ENCODE measurements at places on chromosomes 6 and 20.

DNA sequence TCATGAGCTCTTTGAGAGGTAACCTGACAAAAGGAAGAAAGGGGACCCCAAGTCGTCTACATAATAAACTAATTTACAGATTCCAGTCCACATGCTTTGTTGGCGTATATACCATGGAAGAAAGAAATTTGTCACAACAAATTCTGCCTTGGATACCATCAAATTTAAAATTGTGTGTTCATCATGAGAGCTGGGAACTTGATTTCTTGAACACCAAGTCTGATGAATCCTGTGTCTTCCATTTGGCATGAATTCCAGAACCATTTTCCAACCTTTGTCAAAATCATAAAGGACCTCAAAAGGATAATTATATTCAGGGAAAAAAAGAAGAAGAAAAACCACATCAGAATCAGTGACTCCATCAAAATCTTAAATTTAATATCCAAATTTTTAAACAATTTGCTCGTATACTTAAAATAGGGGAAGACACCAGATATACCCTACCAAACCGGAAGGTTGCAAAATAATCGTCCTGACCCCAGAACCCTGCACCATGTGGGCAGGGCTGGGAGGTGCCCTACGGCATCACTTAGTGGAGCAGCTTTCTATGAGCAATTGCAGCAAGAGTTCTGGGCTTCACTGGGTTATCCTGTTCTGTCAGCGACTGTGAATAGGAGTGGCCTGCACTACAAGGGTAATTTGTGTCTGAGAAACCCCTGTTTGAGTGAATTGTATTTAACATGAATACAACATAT, 74.1 kb upstream of the INSM1 start:
- DNase-seq, result no peak

- no peak for DNase-seq
Observed at GRCh38 chr20:33656010-33656782, 5.9 kb upstream of the C20orf144 start.

DNA sequence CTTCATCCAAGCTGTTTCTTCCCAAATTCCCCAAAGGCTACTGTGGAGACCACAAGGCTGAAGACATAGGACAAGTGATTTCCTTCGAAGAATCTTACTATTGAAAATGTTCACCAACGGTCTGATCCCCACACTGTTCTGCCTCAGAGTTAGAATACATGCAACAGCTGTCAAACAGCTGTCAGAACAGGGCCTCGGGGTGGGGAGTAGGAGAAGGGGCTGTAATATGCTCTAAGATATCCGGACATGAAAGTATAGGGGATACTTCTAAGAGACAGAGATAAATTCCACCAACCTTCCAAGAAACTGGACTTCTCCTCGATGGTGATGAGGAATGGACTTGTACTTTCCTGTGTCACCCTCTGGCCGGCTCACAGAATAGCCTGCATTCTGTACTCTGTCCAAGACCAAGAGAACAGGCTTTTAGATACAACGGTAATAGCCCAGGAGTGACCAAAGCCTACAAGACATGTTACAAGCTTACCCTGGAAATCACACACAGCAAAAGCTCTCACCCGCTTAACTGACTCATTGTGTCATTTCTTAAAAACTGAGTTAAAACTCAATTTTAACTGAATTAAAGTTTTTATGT, 69.2 kb upstream of the PTGIS start:
- no peak for DNase-seq

GRCh38 chr6:116400328-116400727, 29.6 kb downstream of the DSE start:
- no peak for DNase-seq

- no peak for DNase-seq
Observed at GRCh38 chr6:118903138-118903537, 9.2 kb downstream of the ASF1A start.

GRCh38 chr6:122789182-122790027, at the start of gene SMPDL3A:
TSS of gene SMPDL3A (plus strand) at chr6:122789258. CDS start at chr6:122789347, 89 bp downstream.
- DNase-seq, result peak; percentile 45

DNA sequence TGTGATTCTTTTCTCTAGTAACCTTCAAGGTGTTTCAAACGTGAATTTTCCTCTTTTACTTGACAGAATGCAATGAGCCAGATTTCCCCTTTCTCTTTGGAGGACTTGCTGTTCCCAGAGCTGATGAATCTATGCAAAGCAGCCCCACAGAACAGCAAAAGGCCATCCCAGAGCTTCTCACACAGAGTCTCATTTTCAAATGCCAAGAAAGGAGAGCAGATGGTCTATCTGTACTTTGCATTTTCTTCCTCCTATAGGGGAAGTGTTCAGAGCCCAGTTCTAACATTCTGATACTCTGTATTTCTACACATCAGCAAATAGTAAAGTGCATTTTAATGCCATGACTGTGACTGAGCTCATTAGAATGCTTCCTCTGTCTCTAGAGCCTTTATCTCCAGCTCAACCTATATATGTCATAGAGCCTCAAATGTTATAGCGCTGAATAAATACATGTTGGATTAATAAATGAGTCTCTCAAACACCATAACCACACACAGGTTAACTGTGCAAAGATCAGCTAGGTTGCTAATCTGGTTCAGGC, 81.8 kb upstream of the EYA4 start:
- DNase-seq, result no peak

- no peak for DNase-seq
Observed at GRCh38 chr6:131819572-131820124, 11.8 kb downstream of the ENPP1 start.

DNA sequence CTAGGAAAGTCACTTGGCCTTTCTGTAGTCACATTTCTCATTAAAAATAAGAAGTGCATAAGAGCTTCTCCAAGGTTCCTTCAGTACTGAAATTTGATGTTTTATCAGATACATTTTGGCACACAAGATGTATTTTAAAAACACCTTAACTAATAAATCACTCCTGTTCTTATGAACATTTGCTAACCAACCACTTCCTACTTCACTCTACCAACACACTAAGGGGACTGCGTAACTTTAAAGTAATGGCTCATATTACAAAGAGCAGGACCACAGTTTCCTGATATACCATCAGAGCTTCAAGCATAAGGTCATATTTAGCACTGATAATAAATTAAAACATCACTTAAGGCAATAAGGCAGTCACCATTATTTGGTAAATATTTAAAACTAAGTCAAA, 104.4 kb downstream of the RALGAPA2 start:
- DNase-seq, result no peak

DNA sequence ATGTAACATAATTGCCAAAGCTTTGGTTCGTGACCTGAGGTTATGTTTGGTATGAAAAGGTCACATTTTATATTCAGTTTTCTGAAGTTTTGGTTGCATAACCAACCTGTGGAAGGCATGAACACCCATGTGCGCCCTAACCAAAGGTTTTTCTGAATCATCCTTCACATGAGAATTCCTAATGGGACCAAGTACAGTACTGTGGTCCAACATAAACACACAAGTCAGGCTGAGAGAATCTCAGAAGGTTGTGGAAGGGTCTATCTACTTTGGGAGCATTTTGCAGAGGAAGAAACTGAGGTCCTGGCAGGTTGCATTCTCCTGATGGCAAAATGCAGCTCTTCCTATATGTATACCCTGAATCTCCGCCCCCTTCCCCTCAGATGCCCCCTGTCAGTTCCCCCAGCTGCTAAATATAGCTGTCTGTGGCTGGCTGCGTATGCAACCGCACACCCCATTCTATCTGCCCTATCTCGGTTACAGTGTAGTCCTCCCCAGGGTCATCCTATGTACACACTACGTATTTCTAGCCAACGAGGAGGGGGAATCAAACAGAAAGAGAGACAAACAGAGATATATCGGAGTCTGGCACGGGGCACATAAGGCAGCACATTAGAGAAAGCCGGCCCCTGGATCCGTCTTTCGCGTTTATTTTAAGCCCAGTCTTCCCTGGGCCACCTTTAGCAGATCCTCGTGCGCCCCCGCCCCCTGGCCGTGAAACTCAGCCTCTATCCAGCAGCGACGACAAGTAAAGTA, 547 bp upstream of the ESR1 start:
- no peak for DNase-seq

GRCh38 chr6:169044381-169045230, 209.0 kb downstream of the THBS2 start:
- DNase-seq, result no peak

DNA sequence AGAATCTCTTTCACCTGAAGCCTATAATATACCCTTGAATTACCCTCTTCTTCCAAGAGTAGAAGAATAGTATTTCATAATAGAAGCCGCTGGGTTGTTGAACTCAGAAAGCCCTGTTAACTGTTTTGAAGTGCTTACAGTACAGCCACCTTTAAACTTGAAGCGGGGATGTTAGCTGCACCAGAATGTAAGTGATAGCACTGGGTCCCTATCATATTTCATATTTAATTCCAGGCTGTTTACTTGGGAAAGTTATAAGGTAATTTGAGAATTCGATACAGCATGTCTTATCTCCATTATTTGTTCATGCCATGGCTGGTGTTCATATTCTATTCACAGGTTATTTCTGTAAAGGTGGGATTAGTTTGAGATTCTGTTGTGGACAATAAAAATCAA, 63.5 kb upstream of the VSTM2L start:
- no peak for DNase-seq

DNA sequence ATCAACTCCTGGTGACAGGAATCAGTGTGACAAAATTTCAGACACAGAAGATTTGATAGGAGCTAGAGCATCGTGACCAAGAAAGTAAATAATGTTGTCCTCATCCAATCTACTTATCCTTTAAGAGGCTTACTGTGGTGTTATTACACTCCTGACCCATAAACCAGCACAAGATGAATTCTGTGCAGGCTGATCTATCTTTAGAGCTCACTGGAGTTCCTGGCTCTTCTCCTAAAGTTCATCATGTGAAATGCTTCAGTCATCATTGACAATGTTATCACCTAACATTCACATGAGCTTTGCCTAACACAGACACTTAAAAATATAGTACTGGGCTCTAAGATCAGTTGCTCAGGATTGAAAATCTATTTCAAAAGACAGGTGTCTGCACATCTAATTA, 271.0 kb upstream of the HSF2 start:
- DNase-seq, result no peak

- no peak for DNase-seq
Observed at GRCh38 chr6:144547409-144547808, 262.3 kb downstream of the UTRN start.

GRCh38 chr6:149060300-149060984, 257.1 kb upstream of the TAB2 start:
- DNase-seq, result peak; percentile 43

- no peak for DNase-seq
Observed at GRCh38 chr6:12414096-12414675, 124.0 kb downstream of the EDN1 start.

DNA sequence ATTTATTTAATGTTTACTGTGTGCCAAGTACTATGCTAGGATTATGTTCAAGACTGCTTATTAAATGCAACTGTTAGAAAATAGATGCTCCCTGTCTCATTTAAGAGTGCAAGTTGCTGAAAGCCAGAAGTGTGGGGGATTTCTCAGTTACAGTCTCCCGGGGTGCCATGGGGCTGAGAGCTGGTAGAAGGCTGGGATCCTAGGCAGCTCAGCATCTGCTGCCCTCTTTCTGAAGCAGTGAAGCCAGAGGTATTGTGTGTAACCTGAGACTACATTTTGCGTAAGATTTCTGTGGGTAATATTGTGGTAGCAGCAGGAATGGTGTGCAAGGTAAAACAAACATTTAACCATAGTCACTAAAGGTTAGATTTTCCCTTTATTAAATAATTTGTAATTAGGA, 120.6 kb downstream of the AKAP7 start:
- DNase-seq, result no peak

DNA sequence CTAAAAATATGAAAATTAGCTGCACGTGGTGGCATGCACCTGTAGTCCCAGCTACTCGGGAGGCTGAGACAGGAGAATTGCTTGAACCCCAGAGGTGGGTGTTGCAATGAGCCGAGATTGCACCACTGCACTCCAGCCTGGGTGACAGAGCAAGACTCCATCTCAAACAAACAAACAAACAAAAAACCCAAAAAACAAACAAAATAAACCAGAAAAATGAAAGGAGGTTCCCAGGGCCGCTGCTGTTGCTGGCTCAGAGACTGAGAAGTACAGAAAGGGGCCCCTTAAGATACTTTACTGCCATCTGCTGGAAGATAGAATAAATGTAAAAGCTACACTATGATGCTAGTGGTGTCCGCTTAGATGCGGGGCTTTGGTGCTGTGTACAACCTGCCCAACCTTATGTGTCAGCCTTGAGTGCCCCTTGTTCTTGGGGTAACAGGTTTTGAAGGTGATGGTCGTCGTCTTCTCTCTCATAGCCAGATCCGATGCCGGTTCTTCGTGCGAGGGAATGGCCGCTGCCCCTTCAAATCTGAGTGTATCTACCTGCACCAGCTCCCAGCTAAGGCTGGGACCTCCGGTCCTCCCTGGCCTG, 2.8 kb upstream of the FANCE start:
- peak; percentile 41 for DNase-seq

DNA sequence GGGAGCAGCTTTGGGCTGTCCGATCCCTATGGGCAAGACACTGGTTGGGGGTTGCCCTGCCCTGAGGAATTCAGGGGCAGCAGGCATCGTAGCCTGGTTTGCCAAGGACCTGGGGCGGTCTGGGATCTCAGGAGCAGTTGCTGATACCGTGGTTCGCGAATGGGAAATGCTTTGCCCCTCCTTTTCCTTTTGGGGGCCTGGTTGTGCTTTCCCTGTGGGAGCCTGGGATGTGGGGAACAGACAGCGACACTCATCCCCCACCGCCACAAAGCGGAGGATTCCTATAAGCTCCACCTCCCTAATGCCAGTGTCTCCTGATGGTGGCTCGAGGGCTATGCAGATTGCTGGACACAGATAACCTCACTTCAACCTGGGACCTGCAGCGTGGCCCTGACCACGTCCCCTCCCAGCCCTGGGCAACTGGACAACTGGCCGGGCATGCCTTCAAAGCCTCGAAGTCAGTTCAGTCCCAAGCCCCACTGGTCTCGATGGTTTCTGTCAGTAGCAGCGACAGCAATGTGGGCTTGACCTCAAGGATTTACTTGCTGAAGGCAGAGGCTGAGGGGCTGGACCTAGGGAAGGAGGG, 3.3 kb downstream of the CEBPB start:
- DNase-seq, result no peak

DNA sequence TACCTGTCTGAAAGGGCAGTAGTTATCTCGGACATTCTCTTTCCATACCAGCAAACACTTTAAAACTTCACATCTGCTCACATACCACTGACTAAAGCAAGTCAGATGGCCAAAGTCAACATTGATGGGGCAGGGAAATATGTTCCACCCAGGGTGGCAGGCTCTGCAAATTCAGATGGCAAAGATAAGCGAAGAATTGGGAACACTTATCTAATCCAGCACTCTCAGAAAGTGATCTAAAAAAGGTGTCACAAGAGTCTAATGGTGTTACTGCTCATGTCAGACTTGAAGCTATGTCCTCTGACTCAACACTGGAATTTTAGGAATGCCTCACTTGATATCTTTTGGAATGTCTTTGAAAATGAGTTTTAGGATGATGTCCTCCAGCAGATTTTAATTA, 1086.2 kb downstream of the KIF16B start:
- DNase-seq, result no peak
